Stimulated activated CD4-positive, alpha-beta T cell treated with anti-CD3 and anti-CD28 coated beads, Interleukin-2, amount 100 ng/mL, for 24 hours (primary cell): ENCODE measurements at places on chromosomes 12 and 14.

- no peak for DNase-seq
Measured at GRCh38 chr12:2457933-2458414, 336.8 kb upstream of the FKBP4 start.

- DNase-seq: no peak
Measured at GRCh38 chr12:30268041-30268440, 427.6 kb downstream of the IPO8 start.

DNA sequence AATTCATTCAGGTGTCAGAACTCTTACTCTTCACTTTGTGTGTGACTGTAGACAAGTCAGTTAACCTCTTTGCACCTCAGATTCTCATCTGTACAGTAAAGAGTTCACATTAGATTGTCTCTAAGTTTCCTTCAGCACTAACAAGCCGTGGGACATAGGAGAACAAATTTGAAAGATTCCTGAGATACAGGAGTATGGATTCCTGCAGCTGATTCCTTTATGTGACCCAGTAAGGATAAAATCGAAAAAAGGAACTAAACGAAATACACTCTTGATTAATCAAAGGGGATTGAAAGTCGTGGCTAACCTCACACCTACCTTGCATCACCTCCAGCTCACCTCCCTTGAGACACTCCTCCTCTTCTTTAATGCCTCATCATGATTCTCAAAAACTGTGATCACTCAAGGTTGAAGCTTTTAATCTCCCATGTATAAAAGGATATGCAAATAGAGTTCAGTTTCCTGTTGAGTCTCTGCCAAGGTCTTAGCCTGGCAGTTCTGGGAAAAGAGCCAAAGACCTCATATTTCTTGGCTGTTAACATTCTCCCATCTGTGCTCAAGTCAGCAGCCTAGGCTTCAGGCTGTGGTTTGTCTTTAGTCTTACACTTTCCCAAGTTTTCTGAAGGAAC lies 156.6 kb downstream of the DAD1 start:
- no peak for DNase-seq

DNA sequence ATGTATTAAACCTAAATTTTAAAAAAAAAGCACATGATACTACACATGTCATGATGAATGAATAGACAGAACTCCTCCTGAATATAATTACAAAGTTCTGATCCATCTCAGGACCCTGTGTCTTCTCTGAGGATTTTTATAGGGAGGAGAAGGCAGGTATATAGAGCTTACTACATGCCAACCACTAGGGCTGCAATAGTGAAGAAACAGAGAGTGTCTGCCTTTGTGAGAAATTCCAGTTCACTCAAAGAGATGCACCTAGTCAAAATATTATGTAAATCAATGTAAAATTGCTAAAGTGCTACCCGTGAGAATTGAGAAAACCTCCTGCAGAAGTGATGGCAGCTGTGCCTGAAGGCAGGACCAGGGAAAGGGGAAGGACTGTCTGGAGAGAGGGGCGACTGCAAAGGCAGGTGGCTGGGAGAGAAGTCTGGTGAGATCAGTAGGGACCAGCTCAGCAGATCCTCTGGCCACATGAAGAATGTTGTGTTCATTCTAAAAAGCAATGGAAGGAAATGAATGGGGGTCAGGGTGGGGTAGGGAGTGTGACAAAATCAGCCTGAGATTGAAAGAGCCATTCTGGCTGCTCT lies 15.1 kb downstream of the ABHD4 start:
- no peak for DNase-seq

- no peak for DNase-seq
Measured at GRCh38 chr14:57136669-57137328, 131.9 kb downstream of the EXOC5 start.

DNA sequence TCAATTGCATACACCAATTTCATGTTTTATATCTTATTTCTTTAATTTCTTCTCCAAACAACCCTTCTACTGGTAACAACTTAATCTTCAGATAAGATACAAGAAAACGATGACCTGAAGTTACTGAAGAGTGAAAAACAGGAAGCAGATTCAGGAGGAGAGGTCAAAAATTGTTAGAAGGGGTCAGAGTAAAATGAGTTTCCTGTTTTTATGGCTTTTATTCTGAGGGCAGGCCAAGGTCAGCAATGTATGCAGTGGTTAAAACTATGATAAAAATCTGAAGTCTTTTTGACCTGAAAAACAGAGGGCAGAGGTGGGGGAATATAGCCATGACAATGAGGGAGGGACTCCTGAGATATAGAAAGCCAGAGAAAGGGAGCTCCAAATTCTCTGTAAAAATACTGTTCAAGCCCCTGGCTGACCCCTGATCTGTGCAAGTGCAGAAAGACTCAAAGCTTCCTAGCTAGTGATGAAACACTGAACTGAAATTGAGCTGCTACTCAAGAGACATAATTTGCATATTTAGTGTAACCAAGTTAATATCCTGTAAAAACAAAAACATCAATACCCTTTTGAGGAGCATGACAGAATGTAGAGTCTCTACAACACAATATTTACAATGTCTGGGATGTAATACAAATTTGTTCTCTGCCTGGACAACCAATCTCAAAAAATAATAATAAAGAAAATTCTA lies 514.3 kb upstream of the SEL1L start:
- DNase-seq: no peak

- no peak for DNase-seq
Measured at GRCh38 chr14:78029601-78030372, 140.4 kb upstream of the NRXN3 start.

GRCh38 chr12:91381309-91381804 lies 198.7 kb upstream of the DCN start:
- no peak for DNase-seq

DNA sequence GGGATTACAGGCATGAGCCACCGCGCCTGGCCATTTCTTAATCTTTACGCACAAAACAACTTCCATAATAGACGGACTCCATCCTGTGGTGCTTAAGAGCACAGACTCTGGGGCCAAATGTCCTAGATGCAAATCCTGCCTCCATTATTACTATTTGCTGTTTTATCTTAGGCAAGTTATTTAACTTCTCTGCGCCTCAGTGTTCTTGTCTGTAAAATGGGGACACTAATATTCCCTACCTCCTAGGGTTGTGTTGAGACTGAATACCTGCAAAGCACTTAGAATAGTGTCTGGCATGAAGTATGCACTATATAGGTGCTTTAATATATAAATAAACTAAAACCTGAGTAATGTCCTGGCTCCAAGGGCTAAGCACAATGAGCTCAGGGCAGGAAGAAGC lies 76.4 kb downstream of the CLIP1 start:
- no peak for DNase-seq
